ENCODE measurements at places on chromosomes 11 and 22.

DNA sequence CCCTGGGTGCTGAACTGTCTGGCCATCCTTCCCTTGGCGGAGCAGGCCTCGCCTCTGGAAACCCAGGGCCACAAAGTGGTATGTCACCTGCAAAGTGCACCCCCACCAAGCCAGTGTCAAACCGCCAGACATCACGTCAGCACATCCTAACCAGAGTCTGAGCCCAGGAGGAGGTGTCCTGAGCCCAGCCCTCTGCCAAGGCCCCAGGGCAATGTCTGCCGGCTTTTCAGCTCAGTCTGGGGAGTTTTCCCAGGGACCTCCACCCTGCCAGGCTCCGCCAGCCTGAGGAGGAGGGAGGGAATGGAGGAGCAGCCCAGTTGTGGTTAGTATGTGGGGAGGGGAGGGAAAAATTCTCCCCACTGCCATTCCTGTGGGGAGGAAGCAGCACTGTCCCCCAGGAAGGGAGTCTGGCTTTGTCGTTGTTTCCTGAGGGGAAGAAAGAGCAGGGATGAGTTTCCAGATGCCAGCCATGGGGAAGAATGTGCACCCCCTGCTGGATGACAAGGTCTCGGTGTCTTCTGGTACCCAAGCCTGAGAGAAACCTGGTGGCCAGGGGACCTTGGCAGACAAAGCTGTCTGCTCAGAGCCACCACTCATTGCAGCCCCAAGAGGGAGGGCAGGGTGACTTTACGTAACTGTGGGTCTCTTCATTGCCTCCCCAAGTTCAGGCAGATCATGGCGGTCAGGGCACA is 81.4 kb upstream of the CD82 start:
- DNase-seq, result peak; percentile 27

- no peak for DNase-seq
Observed at GRCh38 chr22:20292673-20293232, 24.6 kb upstream of the RTN4R start.

DNA sequence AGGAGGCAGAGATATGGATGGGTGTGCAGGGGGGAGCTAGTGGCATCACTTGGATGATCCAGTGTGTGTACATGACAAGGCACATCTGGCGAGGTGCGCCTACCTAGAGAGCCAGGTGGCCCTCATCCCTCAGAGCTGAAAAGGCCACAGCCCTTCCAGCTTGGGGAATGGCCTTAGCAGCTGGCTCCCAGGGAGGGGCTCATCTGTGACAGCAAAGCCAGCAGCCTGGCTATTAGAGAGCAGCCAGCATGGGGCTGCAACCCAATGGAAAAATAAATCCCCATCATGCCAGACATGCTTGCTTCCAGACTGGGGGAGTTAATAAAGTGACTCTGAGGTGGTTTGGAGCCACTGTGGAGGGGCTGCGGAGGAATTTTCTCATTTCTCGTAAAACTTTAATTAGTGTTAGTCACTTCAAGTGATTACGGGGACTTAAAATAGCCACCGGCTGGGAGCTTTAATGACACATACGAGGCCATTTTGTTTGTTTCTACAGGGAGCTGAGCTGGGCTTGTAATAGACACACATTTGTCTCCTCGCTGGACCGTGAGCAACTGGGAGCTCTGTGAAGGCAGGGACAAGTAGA is 111.2 kb upstream of the ALX4 start:
- no peak for DNase-seq

- no peak for DNase-seq
Observed at GRCh38 chr11:27248576-27249509, 114.2 kb downstream of the CCDC34 start.

GRCh38 chr11:99320769-99321290 is 300.1 kb downstream of the CNTN5 start:
- no peak for DNase-seq

- no peak for DNase-seq
Observed at GRCh38 chr11:44188643-44189042, 93.2 kb downstream of the EXT2 start.

- DNase-seq, result peak; percentile 91
Observed at GRCh38 chr22:32801537-32802236, at the start of gene TIMP3. Gene TIMP3 (plus strand): TSS chr22:32801705. CDS start chr22:32802002, 297 bp downstream.

- peak; percentile 73 for DNase-seq
Observed at GRCh38 chr11:113532697-113533424, 57.7 kb upstream of the DRD2 start.

- DNase-seq, result peak; percentile 21
Observed at GRCh38 chr22:22855617-22856308, 31.9 kb upstream of the IGLL5 start.

DNA sequence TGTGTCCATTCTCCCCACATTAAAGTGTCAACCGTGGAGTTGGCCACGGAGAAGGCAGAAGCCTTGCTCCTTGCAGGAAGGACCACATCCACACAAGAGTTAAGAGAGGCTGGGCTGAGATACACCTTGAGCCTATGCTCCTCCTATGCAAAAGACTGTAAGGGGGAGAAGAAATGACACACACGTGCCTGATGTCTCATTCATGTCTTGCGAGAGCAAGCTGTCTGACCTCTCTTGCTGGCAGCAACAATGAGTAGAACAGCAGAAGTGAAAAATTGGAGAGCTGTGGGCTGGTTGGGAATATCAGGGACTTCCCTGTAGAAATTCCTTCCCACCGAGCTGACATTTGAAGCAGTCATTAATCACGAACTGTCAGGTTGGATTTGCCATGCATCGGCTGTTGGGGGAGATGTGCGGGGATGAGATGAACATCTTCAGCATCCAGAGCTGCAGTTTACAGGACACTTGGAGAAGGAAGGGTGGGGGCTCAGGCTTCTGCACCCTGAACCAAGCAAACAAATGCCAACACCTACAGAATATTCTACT is 139.3 kb downstream of the MYO18B start:
- no peak for DNase-seq

GRCh38 chr22:49600468-49600867 is 227.2 kb downstream of the BRD1 start:
- no peak for DNase-seq

GRCh38 chr22:27534720-27535125 is 266.8 kb downstream of the MN1 start:
- DNase-seq, result peak; percentile 51

- peak; percentile 28 for DNase-seq
Observed at GRCh38 chr11:134032501-134033091, 36.3 kb upstream of the JAM3 start.

- no peak for DNase-seq
Observed at GRCh38 chr11:116911976-116912734, 74.7 kb upstream of the APOA1 start.

GRCh38 chr11:28767574-28767973 is 659.4 kb downstream of the METTL15 start:
- DNase-seq, result peak; percentile 84

DNA sequence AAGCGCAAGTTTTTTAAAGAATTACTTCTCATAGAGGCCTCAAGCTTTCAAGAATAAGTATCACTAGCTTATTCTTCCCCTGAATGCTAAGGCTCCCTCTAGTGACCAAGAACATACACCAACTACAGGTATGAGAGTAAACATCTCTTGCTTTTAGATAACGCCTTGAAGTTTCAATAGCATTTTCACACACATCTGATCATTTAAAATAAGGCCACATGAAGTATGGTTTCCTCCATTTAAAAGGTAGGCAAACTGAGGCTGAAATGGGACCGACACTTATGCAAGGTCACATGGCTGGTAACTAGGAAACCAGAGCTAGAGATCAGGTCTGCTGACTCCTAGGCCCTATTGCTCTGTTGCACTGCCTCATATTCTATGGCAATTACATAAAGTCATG is 66.5 kb downstream of the CCDC34 start:
- DNase-seq, result peak; percentile 49

DNA sequence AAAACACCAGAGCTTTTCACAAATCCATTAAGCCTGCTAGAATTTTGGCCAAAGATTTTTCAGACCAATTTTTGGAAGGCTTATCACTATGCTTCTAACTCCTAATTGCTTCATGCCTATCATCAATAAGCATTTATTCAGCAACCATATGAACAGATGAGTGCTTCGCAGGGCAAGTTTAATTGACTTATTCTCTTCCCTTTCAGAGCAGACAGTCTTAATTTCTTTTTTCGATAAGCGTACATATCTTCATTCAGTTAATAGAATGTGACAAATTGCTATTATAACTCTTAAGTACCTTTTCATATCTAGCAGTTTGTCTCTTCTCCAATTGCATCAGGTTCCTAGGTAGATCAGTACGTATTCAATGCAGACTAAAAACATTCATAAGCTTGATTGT is 298.4 kb upstream of the ANO5 start:
- no peak for DNase-seq

- DNase-seq, result no peak
Observed at GRCh38 chr11:86067009-86067850, 1.7 kb downstream of the PICALM start.

DNA sequence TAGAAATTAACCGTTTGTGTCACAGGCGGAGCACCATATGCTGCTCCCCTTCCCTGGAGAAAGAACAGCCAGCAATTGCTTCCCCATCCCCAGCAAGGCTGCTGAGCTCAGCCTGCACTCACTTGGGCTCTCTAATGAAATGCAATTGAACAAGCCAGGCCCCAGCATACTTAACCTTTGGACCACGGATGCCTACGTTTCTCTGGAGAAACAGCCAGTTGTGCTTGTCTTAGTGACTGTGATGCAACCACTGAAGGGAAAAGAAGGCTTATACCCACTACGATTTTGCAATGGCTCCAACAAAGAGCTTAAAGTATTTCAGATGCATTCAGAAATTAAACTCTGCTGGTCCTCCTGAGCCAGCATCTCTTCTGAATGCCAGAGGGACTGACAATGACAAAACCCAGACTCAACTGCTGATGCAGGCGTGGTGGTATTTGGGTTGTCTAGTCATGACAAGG is 51.3 kb upstream of the SESN3 start:
- DNase-seq, result no peak

GRCh38 chr22:38862375-38863329 is 9.4 kb downstream of the CBX6 start:
- no peak for DNase-seq

DNA sequence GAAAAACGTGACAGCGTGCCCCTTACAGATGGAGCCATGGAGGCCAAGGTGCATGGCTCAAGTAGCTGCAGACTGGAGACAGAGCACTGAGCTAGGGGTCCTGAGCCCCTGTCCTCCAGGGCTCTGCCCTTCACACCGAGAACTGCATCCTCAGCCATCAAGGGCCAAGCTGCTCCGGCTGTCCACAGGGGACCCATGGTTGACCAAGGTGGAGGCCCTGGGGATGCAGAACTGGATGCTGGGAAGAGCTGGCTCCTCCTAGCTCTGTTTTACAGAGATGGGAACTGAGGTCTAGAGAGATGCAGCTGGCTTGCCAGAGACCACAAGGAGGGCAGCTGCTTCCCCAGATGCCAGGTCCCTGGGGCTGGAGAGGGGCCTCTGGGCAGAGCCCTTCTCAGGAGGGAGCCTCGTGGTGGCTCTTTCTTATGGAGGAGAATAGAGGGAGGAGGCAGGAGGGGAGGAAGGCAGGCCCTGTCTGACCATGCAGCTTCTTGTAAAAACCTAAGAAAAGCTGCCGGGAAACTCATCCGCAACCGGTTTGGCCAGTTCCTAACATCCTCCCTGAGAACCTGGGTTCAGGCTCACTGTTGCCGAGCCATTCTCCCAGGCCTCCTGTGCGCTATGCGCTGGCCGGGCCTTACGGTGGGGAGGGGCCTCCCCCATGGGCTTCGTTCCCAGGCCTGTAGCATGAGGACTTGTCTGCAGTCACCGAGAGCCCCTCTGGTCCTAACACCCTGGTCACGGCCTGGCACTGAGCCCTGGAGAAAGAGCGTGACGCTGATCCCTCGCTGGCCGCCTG is 80.6 kb downstream of the WNT7B start:
- no peak for DNase-seq

DNA sequence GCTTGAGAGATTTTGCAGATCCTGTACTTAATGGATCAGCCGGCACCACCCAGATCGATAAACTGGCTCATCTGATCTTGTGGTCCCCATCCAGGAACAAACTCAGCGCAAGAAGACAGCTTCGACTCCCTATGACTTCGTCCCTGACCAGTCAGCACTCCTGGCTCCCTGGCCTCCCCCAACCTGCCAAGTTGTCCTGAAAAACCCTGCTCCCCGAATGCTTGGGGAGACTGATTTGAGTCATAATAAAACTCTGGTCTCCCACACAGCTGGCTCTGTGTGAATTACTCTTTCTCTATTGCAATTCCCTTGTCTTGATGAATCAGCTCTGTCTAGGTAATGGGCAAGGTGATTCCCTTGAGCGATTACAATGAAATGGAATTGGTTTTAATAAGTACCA is 29.5 kb downstream of the OR2AG2 start:
- DNase-seq, result no peak

Measured in EL (cell line).